ENCODE measurements at places on chromosomes 1 and 21.
A peak's percentile ranks its signal among the peaks of the same experiment; 100 is the strongest.

DNA sequence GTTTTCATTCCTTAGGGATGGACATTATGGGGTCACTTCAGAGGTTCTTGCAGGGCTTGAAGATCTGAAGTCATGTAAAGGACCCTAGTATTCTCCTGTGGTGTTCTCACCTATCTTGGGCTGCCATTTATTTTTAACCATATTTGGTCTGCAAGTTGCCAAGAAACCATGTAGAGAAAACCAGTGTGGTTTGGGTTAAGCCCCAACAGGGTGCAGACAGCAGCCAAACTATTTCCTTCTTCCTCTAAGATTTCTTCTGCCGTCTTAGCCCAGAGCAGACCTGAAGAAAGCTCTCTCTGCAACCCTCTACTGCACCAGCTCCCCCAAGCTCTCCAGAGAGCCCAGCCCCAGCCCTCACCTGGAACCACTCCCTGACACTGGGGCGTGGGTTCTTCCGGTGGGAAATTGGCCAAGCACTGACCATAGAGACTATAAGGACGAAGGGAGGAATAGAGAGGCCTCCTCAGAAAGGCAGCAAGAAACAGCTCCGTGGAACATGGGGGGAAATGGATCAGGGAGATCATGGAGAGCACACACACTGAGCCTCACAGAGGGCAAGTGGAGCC lies 136.6 kb downstream of the SYF2 start:
- no peak for DNase-seq

DNA sequence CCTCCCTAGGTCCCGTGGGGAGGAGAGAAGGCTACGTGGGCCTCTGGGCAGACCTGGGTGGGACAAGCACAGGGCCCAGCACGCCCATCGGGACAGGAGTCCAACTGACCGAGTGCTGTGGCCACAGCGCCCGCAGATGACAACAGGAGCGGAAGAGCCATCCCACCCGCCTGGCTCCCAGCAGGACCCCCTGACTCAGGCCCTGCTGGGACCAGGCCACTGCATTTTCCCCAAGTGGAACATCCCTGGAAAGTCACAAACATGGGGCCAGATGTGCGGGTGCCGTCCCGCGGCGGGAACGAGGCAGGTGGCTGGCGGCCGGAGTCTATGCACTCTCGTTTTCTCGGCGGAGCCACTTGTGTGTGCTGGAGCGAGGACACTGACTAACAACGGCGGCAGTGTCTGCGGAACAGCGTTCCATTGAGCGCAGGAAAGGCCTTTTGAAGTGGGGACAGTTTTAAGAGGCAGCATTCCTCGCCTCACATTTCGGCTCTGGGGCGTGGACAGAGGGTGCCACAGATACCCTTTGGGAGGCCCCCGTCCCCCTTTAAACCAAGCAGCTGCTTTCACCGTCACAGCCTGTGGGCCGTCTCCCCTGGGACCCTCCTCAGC lies 93.7 kb upstream of the ARHGEF16 start:
- DNase-seq: peak; percentile 36

DNA sequence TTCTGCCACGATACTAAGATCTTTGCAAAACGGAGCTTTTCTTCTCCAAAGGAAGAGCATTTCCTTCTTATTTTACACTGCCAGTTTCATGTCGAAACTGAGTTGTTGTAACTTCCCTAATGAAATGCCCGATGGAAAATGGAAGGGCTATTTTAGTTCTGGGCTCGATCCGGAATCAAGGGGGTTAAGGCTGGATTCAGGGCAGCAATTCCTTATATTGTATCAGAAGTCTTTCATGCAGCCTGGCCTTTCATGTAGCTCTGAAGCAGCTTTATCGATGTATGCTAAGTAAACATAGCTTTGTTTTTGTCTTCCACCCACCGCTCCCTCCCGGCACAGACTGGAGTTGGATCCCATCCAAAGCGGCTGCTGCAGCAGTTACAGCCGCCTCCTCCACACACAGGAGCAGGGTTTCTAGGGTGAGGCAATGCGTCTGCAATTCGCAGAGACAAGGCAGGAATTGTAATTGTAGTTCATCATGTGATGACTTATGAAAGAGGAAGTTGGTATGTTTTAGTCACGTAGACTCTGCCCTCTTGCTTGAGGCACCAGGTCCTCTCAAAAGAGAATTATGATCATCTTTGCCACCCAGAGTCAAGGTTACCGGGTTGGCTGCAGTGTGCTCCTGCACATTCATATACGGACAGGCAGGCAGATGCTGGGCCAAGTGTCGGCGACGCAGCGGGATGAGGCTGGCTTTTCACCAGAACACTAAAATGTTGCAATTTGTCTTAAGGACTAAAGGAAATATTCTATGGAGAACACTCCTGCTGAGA lies 2.6 kb upstream of the IRF2BP2 start:
- peak; percentile 85 for DNase-seq

- DNase-seq: peak; percentile 82
These were observed 14.1 kb upstream of the NUAK2 start for GRCh38 chr1:205335692-205336091.
